Frontal cortex (tissue), 4 donors: ENCODE measurements at places on chromosomes 7 and 10.

- no peak for DNase-seq
Measured at GRCh38 chr7:155879592-155879991, 67.3 kb upstream of the SHH start.

GRCh38 chr10:70561558-70561957 is 41.0 kb downstream of the PRF1 start:
- DNase-seq, result no peak

DNA sequence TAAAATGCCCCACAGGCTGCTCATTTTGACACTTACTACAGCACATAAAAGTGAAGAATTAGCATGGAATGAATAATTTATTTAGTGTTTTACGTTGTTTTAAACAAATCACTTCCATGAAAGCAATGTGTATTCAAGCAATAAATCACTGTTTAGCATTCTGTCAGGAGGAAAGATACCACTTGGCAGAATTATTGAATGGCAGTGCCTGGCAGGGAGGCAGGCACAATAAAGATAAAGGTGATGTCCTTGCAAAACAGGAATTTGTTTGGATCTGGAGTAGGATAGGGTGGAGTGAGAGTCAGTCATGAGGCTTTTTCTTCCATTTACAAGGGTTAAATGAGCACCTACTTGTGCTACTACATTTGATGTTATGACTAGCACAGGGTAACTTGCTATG is 190.8 kb downstream of the SORCS1 start:
- no peak for DNase-seq

DNA sequence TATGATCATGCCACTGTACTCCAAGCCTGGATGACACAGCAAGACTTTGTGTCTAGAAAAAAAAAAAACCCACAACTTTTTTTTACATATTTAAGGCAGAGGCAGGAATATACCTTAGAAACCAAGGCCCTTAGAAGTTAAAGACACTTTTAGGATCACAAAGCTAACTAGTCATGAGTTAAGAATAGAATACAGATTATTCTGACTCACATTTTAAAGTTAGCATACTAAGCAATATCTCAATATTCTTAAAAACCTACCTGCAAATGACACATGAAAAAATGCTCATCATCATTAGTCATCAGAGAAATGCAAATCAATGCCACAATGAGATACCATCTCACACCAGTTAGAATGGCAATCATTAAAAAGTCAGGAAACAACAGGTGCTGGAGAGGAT is 177.7 kb downstream of the CHCHD3 start:
- DNase-seq, result no peak

DNA sequence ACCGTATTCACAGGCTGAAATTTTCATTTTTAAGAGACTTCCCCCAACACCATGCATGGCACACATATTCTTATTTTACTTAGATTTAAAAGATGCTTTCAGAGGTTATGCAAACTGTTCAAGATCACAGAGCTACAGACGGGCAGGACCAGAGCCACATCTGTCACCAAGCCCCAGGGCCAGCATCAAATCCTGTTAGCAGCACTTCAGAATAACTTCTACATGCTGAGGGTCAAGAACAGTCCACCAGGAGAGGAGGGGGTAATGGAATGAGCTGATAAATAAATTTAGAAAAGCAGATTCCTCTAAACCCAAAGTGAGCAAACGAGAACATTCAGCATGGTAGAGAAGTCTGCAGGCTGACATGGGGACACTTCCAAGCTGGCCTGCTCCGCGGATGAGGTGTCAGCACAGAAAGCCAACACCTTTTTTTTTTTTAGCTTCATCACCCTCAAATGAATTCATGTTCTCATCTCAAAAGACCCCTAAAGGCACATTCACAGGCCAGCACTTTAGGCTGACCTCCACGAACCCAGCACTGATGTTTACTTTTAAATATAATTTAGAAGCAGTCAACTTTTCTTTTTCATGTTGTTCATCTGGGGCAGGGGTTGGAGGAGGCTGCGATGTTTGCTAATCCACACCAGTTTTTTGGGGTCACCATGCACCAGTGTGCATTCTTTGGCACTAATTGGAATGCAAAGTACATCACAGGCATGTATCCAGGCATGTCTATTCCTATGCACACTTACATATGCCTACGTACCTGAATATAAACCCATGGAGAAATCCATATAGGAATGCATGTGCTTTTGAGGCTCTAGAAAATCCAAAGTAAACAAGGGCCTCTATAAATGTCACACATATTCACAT is 249.0 kb downstream of the TNS3 start:
- DNase-seq, result no peak

GRCh38 chr7:75737856-75738603 is 711 bp downstream of the HIP1 start:
- no peak for DNase-seq

DNA sequence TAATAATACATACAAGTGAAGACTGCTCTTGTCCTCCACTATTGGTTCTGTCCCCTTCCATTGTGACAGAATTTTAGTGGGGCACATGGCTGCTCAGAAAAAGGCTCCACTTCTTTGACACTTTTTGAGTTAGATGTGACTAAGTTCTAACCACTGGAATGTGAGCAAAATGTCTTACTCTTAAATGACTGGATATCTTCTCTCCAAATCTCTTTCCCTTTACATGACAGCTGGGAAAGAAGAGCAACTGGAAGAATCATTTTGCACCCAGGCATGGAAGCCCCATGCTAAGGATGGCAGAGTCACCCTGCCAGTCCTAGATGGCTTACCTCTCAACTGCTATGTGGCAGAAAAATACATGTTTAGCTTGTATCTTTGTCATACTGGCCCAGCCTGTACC is 97.7 kb downstream of the CACNA2D1 start:
- no peak for DNase-seq

DNA sequence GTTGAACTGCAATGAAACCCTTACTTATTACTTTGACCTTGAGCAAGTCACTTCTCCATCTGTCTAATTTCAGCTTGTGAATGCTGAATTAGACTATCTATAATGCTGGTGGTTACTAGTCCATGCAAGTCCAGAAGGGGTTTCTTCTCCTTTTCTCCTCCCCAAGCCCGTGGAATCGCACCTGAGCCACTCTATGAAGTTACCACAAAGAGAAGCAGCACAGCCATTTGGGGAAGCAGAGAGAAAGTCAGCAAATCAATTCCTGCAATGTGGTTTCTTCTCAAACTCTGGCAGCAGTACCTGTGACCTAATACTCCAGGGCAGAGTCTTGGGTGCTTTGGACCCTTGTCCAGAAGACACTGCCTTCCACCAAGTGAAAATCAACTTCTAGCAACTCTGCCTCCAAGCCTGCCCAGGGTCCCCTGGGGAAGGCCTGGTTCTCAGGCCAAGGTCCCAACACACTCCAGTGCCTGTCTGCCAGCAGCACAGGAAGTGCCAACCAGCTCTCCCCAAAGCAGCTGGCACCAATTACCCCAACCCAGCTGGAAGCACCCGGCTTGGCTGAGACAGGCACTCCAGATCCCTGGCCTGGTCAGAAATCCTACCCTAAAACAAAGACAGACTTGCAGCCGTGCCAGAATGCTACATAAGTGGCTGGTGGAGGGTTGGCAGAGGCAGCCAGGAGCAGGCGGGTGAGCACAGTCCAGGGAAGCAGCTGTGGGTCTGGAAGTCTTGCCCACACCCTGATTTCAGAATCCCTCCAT is 200.3 kb downstream of the LSM5 start:
- DNase-seq, result peak; percentile 22

GRCh38 chr7:29467193-29467926 is 96.3 kb upstream of the PRR15 start:
- DNase-seq, result no peak

- no peak for DNase-seq
Measured at GRCh38 chr10:30594077-30594476, 35.5 kb downstream of the LYZL2 start.

DNA sequence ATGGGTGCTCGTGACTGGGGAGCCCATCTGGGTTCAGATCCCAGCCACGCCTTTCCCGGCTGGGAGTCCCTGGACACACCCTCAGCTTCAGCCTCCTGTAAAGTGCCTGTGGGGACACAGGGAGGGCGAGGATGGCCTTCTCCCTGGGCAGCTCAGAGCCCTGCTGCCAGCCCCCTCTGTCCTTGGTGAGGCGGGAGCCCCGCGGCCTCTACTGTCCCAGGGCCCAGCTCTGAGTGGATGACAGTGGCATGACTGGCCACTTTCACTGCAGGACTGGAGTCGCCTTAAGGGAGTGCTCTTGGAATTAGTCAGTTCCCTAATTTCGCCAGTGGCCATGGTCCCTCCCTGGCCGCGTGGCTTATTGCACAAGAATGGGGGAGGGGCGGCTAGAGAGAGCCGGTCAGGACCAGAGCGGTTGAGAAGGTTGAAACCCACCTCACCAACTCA is 4.6 kb downstream of the BRI3 start:
- no peak for DNase-seq

GRCh38 chr10:17836942-17837341 is 27.8 kb downstream of the MRC1 start:
- no peak for DNase-seq

- no peak for DNase-seq
Measured at GRCh38 chr10:86306628-86307278, 59.8 kb downstream of the GRID1 start.

GRCh38 chr7:75039166-75039565 is 34.4 kb downstream of the RCC1L start:
- no peak for DNase-seq
